ENCODE measurements at places on chromosomes 2 and 18.

DNA sequence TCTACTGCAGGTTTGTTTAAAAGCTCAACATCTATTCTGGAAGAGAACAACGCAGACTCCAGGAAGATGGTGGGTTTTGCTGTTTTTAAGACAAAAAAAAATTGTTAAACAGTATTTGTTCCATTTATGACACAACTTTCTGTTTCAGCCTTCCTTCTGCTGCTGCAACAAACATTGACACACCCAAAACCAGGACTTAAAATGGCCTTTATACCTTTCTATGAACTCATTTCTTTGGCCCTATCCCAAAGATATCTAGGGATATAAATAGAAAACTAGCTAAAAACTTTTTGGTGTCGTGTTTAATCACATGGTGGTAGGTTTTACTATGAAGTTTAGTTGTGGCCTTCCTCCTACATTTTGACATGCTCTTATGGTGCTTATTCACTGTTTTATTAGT lies 964 bp upstream of the GALNT3 start:
- DNase-seq, result no peak

DNA sequence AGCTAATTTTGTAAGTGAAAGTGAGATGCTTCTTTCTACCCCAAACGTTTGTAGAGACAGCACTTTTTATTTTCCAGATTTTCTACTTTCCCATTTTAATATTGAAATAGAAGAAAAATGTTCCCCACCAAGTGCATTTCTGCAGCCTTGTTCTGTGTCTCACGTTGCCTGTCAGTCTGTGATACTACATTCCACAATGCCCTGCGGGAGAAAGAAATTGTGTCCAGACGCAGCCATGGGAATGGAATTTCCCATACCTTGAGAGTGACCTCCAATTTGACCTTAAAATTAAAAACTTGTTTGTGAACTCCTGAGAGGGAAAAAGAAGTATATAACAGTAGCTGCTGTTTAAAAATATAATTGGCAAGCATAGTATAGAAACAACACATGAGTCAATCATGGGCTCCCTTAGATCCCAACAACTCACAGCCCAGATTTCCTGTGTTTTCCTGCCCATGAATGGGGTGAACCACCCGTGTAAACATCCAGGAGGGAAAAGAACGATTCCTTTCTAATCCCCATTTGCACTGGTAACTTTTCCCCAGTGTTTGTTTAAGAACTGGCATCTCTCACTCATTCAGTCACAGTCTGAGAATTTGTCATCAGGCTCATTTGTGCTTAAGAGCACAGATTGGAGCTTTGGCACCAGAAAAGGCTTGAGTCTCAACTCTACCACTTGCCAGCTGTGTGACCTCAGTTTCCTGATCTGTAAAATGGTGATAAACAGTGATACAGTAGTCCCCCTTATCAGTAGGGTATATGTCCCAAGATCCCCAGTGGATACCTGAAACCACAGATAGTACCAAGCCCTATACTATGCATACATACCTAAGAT lies 166.1 kb upstream of the ZNF521 start:
- DNase-seq, result no peak

- DNase-seq, result no peak
Observed at GRCh38 chr18:75775121-75775520, 347.6 kb upstream of the SMIM21 start.

DNA sequence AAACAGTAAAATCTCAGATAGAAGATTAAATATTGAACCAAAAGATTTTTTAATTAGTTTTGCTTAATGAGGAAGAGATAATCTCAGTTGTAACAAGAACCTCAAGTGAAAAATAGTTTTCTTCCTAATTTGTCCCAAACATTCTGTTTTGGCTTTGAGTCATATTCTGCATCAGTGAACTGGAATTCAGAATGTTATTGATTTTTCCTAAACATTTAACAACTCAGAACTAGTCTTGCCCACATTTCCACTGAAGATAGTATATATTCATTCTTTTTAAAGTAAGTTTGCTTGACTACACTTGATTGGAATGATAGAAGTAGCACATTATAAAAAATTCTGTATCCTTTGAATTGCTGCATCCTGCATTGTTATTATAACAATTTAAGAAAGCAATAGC lies 85.7 kb upstream of the UGP2 start:
- no peak for DNase-seq

DNA sequence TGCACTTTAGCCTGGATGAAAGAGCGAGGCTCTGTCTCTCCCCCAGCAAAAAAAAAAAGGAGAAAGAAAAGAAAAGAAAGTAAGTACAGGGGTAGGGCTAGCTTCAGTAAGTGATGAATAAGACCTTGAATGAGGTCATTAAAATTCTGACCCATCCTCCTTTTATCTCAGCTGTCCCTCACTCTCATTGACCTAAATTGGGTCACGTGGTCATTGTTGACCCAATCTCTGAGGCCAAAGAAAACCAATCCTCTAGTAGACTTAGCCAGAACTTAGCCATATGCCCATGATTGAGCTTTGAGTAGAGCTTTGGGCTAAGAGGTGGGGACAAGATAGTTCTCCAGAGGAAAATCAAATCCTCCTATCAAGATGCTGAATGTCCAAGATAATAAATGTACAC lies 149.3 kb downstream of the PDE11A start:
- no peak for DNase-seq

GRCh38 chr2:72326759-72327158 lies 179.1 kb upstream of the CYP26B1 start:
- DNase-seq, result no peak

- DNase-seq, result no peak
Observed at GRCh38 chr2:45707006-45707405, 55.5 kb downstream of the PRKCE start.

- peak; percentile 60 for DNase-seq
Observed at GRCh38 chr2:231714639-231715498, 6.5 kb downstream of the PTMA start.

Measured in urothelium cell line (cell line).